Left cardiac atrium (tissue), 4 donors: ENCODE measurements at places on chromosomes 11 and 22.

DNA sequence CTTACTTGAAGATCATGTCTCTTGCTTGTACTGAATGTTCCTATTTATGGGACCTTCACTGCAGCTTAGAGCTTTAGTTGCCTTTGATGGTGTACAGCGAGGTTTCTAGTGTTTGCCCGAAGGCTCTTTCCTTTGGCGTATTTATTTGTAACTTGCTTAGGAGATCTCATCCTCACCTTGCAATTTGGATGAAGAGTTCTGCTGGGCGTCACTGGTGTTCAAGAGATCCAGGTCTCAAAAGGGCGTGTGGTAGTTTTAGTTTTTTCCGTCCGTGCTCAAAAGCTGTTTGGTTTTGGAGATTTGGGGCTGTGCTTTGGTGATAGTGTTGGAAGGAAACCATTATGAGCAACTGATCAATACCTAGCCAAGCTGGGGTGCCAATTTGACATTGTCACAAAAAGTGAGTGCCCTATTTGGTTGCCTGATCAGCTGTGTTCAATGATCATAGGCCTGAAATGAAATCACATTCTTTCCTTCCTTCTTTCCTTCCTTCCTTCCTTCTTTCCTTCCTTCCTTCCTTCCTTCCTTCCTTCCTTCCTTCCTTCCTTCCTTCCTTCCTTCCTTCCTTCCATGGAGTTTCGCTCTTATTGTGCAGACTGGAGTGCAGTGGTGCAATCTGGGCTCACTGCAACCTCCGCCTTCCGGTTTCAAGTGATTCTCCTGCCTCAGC lies 69.7 kb upstream of the GRAMD1B start:
- no peak for DNase-seq

DNA sequence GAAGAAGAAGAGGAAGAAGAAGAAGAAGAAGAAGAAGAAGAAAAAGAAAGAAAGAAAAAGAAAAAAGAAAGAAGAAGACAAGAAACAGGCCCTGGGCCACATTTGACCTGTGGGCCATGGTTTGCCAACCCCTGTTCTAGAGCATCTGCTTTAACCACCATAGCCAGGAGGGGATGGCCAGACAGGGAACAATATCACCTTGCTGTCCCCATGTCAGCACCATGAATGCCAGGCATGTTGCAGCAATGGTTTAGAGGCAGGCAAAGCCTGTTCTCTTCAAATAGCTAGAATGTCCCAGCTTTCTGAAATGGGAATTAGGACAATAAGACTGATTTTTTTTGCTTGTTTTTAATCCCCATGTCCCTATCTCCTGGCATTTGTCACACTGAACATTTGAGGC lies 338.6 kb upstream of the PLET1 start:
- DNase-seq: no peak

GRCh38 chr11:20610825-20611224 lies 11.4 kb downstream of the SLC6A5 start:
- DNase-seq: no peak

GRCh38 chr22:46085828-46086576 lies 64.3 kb upstream of the PPARA start:
- DNase-seq: peak; percentile 87

DNA sequence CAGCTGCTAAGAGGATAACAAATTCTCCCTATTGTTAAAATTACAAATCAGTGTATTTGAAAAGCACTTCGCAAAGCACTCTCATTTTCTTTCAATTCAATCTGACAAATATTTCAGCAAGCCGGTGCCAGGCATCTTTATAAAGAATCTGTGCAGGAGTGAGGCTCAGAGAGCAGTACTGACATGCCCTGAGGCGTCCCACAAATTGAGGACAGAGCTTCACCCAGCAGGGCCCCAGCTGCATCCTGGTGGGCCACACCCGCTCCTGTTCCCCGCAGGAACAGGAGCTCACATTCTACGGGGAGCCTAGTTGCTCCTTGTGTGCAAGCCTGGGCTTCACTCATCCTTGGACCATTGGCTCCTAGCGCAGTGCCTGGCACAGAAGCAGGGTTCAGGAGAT lies 60.9 kb upstream of the EIF3D start:
- no peak for DNase-seq

GRCh38 chr11:45071232-45071631 lies 75.2 kb upstream of the PRDM11 start:
- DNase-seq: no peak

- no peak for DNase-seq
Observed at GRCh38 chr11:91312541-91312940, 912.1 kb upstream of the FAT3 start.

GRCh38 chr22:23565915-23566704 lies 14.0 kb downstream of the IGLL1 start:
- DNase-seq: peak; percentile 35

DNA sequence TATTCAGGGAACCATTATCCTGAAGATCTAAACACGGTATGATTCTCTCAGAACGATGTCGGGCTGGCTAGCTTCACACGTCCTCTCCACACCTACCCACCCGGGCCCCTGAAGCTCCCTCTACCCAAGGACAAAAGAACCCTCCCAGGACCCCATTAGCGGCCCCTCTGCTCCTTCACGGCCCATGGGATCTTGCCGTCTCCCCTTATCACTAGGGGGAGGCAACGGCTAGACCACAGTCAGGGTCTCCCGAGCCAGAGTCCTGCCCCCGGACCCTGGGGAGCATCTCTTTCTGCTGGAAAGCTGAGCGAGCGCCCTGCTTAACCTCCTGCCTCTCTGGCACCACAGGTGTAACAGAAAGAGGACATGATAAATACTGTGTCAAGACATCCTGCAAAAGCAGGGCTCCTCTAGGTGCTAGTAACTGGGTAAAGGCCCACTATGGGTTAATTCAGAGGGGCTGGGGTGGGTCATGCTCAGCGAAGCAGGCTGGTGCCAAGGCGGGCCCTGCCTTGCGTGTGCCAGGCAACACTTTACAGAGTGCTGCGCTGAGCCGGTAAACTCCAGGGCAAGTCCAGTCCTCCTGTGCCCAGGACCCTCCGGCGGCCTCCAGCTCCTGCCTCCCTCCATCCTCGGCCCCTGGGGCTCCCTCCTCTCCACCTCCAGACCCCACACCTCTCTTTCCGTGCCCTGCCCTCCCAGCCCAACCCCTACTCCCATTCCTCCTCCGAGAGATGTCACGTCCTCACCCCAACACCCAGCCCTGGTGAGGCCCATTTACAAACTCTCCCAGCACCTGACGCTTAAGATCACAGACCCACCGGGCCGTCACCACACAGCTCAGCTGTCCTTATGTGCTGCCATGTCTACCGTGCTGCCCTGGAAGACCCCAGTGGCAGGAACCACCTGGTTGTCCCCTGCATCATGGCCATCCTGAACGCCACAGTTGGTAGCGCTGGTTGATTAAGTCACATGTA lies 3.0 kb downstream of the TOLLIP start:
- DNase-seq: no peak

DNA sequence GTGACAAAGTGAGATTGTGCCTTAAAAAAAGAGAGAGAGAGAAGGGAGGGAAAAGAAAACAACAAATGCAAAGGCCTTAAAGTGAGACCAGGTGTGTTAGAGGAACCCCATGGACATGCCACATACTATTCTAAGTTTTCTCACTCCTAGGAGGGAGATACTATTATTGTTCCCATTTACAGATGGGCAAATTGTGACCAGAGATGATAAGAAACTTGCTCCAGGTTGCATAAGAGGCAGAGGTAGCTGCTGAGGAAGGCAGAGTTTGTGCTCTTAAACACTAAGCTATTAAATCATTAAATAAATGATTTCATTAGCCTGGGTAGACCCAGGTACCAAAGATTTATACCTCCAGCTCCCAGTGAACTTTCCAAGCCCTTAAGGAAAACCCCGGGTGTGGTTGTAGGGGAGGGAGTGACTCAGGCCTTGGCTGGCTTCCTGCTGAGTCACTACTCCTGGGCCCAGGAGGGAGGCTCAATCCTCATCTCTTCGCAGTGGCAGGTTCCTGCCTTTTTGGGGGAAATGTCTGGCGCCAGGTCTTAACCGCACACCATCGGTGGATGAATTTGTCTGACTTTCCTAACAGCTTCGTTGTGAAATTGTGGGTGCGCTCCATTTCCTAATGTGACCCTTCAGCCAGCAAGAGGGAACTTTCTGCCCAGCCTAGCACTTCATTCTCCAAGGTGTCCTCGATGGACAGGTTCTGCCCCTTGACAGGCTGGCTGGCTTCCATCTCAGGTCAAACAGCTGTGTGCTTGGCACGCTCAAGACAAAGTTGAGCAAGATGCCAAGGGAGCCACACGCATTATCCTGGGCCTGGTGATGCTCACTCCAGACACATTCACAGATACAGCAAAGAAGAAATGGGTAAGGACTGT lies 33.4 kb upstream of the PTPRJ start:
- DNase-seq: peak; percentile 85

GRCh38 chr11:14852571-14853177 lies 39.4 kb downstream of the CYP2R1 start:
- DNase-seq: no peak

- no peak for DNase-seq
Observed at GRCh38 chr22:22598144-22598543, 39.1 kb upstream of the PRAME start.

GRCh38 chr11:58629857-58630256 lies 7.4 kb downstream of the CNTF start:
- DNase-seq: no peak

DNA sequence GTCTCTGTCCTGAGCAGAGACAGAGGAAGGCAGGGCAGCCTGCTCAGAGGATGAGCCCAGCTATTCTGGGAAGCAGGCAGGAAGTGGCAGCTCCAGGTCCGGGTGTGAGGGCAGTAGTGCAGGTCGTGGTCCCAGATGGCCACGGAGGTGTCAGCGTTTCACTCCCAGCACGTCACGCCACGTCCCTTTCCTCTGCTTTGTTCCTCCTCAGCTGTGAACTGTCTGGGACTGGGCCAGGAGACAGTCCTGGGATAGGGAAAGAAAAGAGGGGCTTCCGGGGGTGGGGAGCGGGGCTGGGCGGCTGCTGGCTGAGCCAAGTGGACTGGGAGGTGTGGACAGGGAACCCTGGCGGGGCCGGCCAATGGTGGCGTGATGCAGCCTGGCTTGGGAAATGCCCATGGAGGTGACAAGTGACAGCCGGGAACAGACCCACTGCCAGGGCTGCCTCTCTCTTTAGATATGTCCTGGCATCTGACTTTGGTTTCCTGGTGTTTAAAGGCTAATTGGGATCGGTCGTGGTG lies 64.7 kb downstream of the KCNQ1 start:
- DNase-seq: peak; percentile 74

- no peak for DNase-seq
Observed at GRCh38 chr22:39665661-39666431, 95.3 kb downstream of the CACNA1I start.

DNA sequence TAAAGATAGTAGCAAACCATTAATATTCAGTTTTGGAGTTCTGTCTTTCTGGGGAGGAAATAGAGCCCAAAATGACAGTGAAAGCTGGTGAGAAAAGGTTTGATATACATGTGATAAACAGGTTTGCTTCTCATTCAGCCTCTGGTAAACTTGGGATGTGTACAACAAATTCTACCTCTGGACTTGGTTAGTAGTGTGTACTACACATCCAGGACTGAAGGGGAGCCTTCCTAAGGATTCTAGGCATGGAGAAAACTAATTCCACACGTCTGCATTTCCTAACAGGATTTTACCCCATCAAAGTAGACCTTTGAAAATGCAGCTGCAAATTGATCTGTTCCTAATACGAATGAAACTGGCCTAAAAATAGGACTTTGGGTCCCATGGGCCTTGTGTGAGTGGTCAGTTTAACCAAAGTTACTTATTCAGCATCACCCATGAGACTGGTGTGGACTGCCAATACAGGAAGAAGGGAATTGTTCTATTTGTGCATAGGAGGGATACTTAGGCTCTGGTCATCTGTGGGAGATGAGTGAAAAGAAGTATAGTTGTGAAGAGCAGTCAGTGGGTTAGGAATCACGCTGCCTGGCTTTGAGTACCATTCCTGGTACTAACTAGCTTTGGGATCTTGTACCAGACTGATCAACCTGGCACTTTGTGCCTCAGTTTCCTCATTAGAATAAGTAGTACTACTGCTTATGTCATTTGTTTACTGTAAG lies 74.2 kb downstream of the YAP1 start:
- no peak for DNase-seq

- no peak for DNase-seq
Observed at GRCh38 chr11:108824545-108824944, 159.7 kb downstream of the DDX10 start.

DNA sequence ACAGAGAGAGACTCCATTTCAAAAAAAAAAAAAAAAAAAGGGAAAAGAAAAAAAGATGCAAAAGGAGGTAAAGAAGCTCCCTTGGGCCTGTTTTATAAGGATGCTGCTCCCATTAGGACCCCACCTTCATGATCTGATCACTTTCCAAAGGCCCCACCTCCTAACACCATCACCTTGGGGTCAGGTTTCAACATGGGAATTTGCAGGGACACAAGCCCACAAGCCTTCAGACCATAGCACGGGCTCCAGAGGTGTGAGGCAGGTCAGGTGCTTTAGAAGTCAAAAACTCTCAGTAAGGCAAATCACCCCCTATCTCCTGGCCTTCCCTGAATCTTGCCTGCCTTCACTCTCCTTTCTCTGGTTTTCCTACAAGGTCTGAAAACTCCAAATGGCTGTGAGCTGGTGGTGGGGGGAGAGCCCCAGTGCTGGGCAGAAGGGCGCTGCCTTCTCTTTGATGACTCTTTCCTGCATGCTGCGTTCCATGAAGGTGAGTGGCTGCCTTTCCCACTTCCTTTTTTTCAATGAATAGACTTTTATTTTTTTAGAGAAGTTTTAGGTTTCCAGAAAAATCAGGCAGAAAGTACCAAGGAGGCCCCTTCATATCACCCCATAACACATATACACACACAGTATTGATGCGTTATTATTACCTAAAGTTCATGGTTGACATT lies 13.2 kb downstream of the ASPHD2 start:
- no peak for DNase-seq

- DNase-seq: no peak
Observed at GRCh38 chr11:75233754-75234172, 6.8 kb upstream of the TPBGL start.

DNA sequence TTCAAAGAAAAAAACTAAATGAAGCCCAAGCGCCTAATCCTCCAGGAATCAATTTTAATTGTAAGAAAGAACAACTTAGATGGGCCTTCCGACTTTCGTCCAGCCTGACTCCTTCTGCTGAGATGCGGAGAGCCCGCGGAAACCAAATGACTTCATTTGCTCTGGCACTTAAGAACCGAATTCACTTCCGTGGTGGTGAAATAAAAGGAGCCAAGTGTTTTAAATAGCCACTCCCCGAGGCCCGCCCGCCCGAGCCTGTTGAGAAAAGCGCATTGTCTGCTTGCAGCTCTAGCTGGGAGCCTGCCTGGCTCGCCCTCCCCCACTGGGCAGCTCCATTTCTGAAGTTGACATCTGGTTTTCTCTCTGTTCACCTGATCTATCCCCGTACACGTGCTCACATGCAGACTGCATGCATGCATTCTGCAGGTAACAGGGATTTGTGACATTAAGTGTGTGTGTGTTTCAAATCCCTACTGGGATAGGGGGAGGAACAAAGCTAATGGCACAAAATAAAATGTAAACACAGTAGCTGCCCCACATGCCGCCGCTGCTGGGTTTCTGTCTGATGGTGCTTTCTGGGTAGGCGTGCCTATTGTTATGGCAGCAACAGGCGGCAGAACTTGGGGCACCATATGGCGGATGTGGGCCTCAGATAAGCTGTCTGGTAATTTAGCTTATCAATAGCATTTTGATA lies 6.2 kb downstream of the TEAD1 start:
- DNase-seq: peak; percentile 84
